ENCODE measurements at places on chromosomes 5 and 9. TPM values are rescaled to one million over a fixed set of nuclear protein-coding genes. Genes with fewer than 3 reads are reported as not detected.

GRCh38 chr5:116355819-116356601 lies 218.6 kb downstream of the SEMA6A start:
- peak; percentile 7 for DNase-seq

DNA sequence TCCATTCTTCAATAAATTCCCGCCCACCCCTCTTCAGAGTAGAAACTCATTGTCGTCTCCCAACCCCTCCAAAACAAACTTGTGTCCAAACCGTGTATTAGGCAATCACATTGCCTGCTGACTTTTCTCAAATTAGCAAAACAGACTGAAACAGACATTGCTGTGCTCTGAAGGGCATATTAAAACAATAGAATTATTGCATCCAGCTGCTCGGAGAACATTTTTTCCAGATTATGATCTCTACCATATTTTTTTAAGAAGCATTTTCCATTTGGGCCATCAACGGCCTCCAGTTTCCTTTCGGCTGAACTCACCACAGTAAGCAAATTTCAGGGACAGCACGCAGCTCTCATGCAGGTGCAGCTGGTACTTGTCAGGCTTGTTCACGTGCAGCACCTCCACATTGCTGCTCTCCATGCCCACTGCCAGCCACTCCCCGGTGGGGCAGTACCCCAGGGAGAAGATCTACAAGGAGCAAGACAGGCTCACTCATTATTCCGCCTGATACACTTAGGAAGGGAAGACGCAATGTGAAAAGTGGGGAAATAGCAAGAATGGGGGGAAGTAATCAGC lies 104.1 kb downstream of the TLE1 start:
- DNase-seq: no peak

DNA sequence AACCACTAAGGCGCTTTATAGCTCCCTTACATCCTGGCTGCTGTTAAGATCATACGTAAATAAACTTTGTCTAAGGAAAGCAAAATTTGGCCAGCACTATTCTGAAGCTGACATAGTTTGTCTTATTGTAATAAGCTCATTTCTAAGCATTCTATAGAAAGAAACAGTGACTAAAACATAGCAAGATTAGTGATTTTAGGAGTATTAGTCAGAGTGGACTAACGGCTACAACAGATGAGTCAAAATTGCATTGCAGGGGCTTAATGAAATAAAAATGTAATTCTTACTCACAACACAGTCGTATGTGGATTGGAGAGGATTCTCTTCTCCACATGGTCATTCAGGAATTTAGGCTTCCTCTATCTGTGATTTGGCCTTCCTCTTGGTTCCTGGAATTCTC lies 347.6 kb downstream of the GADD45G start:
- peak; percentile 52 for DNase-seq

GRCh38 chr5:43315263-43315662 lies 2.1 kb upstream of the HMGCS1 start:
- DNase-seq: peak; percentile 90

DNA sequence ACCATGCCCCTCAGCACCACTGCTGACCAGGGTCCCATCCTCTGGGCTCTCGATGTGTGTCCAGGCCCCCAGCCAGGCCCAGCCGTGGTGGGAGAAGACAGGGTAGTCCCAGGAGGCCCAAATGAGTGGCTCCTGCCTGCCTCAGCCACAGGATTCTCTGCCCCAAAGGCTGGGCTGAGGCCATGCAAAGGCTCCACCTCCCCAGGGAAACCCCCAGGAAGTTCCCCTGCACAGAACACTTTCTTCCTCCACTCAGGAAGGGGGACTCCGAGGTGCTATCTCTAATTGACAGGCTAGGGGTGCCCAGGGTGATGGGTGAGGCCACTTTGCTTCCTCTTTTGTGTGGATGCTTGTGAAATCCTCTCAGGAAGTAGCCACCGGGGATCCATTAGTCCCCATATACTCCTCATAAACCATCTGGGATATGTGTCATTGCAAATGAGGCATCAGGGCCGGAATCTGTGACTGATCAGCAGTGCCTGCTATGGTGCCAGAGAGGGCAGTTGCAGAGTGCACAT lies 23.1 kb upstream of the TDRD7 start:
- peak; percentile 47 for DNase-seq

The MLANA gene
- total RNA-seq: not detected

The TRIP13 gene
- total RNA-seq: 44.5 TPM

All from M059J (cell line).